ENCODE measurements at places on chromosomes 3 and 15.

DNA sequence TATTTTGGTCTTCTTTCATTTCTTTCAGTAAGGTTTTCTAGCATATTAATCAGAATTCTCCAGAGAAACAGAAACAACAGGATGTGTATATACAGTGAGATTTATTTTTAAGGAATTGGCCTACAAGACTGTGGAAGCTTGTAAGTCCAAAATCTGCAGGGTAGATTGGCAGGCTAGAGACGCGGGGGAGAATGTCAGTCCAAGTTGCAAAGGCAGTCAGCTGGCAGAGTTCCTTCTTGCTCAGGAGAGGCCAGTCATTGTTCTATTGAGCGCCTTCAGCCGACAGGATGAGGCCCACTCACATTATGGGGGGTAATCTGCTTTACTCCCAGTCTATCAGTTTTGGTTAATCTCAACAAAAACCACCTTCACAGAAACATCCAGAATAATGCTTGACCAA is 133.4 kb upstream of the UBE3A start:
- DNase-seq = no peak

- DNase-seq = no peak
Measured at GRCh38 chr3:129530251-129530791, 1.9 kb downstream of the RHO start.

GRCh38 chr15:63599401-63600000 is 2.3 kb downstream of the FBXL22 start:
- no peak for DNase-seq

DNA sequence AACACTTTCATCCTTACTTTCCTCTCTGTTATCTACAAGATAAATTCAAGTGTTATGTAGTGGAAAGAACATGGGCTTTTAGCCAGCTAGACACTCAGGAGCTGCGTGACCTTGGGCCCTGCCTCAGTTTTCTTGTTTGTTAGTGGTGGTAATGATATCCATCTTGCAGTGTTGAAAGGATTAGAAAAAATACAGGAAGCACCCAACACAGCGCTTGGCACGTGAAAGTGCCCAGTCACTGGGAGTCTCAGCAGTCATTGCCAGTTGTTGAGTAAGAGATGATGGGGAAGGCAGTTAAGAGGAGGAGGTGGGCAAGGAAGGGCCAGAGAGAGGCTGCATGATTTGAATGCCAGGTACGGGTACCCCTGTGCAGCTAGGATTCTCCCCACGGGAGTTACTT is 5.3 kb downstream of the PDIA5 start:
- DNase-seq = no peak

DNA sequence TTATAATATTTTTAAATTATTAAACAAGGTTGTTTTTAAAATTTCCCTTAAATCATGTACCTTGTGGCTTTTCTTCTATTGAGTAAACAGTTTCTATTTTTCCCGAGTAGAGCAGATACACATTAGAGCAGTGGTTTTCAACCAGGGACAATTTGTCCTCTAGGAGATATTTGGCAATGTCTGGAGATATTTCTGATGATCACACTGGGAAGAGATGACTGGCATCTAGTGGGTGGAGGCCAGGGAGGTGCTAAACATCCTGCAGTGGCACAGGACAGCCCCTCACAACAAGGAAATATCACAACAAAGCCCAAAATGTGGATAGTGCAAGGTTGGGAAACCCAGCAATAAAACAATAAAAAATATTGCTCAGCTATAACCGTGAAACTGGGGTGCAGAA is 113.0 kb upstream of the PTPRG start:
- DNase-seq = no peak

- no peak for DNase-seq
Measured at GRCh38 chr15:43920254-43920600, 93.4 kb downstream of the WDR76 start.

DNA sequence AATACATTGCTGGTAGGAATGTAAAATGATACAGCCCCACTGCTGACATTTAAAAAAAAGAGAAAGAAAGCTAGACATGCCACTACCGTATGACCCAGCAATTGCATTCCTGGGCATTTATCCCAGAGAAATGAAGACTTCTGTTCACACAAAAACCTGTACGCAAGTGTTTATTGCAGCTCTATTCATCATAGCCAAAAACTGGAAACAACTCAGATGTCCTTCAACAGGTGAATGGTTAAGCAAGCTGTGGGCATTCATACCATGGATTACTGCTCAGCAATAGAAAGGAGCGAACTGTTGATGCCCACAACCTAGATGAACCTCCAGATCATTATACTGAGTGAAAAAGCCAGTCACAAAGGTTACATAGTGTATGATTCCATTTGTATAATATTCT is 132.5 kb downstream of the MAP2K5 start:
- no peak for DNase-seq

DNA sequence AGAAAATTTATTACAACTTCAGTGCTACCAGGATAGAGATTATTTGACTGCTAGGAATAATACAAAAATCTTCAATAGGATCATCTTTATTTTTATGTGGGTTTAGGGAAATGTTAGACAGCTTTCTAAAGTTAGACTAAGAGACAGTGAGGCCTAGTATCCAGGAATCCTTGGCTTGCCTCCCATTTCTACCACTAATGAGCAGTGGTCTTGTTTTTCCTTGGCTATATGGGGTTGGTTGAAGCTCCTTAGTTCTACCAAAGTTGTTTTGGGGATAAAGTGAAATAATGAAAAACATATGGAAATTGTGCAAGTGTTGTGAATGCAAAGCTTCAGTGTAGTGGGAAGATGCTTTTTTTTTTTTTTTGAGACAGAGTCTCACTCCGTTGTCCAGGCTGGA is 16.8 kb downstream of the AP4E1 start:
- DNase-seq = no peak

- DNase-seq = no peak
Measured at GRCh38 chr15:52540374-52541012, 11.8 kb upstream of the MYO5A start.

- DNase-seq = peak; percentile 68
Measured at GRCh38 chr15:71752604-71753289, 57.6 kb upstream of the NR2E3 start.

DNA sequence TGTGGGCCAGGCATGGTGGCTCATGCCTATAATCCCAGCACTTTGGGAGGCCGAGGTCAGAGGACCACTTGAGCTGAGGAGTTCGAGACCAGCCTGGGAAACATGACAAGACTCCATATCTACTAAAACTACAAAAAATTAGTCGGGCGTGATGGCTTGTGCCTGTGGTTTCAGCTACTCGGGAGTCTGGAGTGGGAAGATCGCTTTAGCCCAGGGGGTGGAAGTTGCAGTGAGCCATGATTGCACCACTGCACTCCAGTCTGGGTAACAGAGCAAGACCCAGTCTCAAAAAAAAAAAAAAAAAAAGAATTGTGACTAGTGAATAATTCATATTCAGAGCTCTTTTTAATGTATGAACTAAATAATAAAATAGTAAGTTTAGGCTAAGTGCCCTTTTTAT is 87.8 kb upstream of the TSEN2 start:
- no peak for DNase-seq

- DNase-seq = no peak
Measured at GRCh38 chr15:57322602-57323250, 53.6 kb upstream of the CGNL1 start.

GRCh38 chr3:24986612-24987011 is 441.5 kb upstream of the RARB start:
- no peak for DNase-seq

GRCh38 chr3:52343946-52344600 is 28.0 kb downstream of the DNAH1 start:
- no peak for DNase-seq

- no peak for DNase-seq
Measured at GRCh38 chr3:5498981-5499380, 311.5 kb downstream of the EDEM1 start.

- DNase-seq = no peak
Measured at GRCh38 chr3:38497031-38497430, 891 bp downstream of the EXOG start.

DNA sequence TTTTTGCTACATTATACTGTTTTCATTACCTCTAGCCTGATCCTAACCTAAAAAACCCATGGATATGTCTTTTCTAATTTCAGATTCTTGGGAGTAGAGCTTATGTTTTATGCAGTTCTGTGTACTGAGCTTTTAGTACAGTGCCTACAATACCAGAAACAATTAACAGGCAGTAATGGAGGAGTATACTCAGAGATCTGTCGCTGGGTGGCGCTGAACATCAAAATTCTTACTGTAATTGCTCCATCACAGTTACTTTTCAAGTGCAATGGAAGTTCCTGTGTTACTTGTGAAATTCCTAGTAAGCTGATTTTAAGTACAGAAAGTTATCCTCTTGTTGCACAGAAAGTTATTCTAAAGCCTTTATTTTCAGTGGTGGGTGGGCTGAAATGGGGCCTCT is 66.9 kb downstream of the RNF13 start:
- no peak for DNase-seq

DNA sequence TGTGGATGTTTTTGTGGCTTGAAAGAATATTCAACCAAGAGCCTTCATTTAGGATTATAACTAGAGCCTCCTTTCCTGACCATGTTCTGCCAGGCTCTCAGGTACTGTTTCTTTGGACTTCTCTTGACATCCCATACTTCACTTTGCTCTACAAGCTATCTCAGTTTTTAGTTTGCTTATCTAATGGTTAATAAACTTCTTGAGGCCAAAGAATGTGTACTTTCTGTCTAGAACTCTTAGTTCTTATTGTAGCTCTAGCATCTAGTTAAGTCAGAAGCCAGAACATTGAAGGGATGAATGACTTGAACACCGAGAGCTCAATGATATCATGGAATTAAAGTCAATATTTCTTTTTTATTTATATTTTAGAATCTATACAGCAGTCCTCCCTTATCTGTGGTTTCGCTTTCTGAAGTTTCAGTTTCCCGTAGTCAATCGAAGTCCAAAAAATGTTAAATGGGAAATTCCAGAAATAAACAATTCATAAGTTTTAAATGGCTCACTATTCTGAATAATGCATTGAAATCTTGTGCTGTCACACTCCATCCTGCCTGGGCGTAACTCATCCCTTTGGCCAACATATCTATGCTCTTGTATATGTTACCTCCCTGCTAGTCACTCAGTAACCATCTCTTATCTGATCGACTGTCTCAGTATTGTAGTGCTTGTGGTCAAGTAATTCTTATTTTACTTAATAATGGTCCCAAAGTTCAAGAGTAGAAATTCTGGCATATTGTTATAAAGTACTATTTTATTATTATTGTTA is 368.6 kb upstream of the RBMS3 start:
- no peak for DNase-seq

- peak; percentile 65 for DNase-seq
Measured at GRCh38 chr3:126197854-126198584, 17.6 kb upstream of the ALDH1L1 start.

- DNase-seq = no peak
Measured at GRCh38 chr15:40931300-40932142, 2.4 kb downstream of the DLL4 start.

DNA sequence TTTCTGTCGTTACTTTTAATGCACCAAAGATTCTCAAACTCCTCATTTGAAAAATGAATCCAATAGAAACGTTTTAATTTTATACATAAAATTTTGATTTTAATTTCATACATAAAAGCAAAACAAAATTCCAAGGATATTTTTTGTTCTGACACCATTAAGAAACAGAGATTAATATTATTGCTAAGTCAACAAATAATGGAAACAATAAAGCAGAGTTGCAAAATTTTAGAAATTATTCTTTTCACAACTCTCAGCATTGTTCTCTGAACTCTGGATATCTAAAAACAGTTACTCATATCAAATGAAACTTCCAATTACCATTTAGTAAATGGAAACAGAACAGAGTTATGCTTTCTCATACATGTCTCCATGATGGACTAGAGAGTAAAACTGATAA is 260.2 kb downstream of the EPHA6 start:
- DNase-seq = no peak

DNA sequence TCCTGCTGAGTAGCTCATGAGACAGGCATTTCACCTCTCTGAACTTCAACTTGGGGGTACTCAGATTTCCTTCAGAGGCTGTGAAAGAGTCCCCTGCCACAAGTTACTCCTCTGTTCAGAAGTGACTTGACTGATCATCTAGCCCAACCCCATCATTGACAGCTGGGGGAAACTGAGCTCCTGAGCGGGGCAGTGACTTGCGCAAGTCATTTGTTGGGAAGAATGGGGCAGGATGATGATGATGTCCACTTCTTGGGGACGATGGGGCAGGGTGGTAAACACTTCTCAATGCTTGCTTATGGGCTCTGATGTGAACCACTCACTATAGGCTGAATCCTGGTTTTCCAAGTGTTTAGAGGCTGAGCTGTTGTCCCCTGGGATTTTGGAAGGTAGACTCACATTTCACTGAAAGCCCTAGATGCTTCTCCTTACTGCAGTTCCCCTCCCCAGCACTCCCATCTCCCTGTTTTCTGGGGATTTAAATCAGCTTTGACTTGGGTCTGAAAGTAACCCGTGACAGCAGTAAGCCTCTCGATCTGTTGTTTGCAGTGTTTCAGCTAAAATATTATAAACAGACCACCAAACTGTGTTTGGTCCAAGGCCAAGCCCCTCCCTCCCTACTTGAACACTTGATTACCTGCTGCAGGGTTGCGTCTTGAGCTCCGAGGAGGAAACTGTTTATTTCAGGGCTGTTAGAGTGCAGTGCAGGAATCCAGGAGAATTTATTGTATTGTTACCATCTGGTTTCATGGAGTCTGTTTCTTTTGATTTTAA is 25.1 kb downstream of the SMAD3 start:
- DNase-seq = no peak

DNA sequence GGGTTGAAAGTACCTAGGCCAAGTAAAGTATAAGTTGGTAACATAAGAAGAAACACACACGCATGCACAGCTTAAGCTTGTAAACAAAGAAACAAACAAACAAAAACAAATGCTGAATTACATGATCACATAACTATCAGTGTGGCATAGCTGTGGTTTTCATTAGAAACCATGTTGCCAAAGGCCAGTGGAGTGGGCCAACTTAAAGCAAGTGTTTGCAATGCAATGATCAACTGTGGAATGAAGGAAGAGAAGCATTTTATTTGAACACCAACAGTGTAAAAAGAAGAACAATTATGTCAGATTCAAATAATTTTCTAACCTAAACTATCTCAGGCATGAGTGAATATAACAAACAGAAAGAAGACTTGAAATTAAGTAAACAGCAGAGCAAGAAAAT is 199.4 kb upstream of the STRIT1 start:
- DNase-seq = no peak

All from thoracic aorta (tissue), 2 donors.